Effector CD4-positive, alpha-beta T cell (primary cell): ENCODE measurements at places on chromosomes 12 and 14.

- DNase-seq, result no peak
Measured at GRCh38 chr12:47754126-47754525, 4.6 kb downstream of the RAPGEF3 start.

GRCh38 chr12:69354556-69355187 lies 4.9 kb upstream of the YEATS4 start:
- DNase-seq, result no peak

DNA sequence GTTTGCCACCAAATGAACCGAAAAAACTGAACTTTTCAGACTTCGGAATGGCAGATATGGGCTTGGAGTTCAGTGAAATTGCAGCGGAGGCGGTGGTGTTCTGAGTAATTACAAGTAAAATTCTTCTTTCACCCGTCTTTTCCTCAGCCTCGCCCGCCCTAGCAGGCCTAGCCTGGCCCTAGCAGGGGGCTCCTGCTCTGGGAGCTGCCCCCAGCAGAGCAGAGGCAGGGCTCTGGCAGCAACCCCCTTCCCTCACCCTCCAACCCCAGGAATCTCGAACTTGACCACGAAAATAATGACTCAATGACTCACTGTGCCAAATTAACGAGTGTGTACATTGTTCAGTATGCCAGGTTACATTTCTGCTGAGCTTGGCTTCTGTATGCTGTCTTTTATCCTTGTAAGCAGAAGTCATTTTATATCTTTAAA lies 1.1 kb downstream of the PAPLN start:
- DNase-seq, result no peak

DNA sequence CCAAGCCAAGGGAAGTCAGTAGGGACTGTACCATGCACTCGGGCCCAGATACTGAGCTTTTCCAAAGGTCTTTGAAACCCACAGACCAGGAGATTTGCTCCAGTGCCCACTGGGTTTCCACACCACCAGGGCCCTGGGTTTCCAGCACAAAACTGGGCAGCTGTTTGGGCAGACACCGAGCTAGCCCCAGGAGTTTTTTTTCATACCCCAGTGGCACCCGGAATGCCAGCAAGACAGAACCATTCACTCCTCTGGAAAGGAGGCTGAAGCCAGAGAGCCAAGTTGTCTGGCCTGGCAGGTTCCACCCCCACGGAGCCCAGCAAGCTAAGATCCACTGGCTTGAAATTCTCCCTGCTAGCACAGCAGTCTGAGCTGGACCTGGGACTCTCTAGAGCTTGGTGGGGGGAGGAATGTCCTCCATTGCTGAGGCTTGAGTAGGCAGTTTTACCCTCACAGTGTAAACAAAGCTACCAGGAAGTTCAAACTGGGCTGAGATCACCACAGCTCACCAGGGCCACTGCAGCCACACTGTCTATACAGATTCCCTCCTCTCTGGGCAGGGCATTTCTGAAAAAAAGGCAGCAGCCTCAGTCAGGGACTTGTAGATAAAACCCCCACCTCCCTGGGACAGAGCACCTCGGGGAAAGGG lies 793.7 kb downstream of the RPS29 start:
- no peak for DNase-seq

DNA sequence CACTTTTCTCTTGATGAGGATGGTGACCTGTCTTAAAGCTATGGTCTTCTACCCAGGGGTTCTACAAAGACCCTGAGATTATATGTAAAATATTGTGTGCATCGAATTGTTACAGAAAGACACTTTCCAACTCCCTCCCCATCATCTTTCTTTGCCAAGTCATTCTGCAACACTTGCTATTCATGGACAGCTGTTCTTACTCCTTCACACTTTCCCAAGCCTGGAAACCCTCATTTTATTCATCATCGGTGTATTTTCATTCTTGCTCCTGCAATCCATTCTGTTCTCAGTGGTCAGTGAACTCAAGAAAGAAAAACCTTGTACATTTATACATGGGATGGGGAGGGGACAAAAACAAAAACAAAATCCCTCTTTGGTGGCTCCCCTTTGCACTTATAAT lies 90.5 kb upstream of the STXBP6 start:
- no peak for DNase-seq
